ENCODE measurements at places on chromosomes 6 and 20.

- peak; percentile 51 for DNase-seq
Measured at GRCh38 chr6:118283766-118284165, 264.3 kb upstream of the PLN start.

DNA sequence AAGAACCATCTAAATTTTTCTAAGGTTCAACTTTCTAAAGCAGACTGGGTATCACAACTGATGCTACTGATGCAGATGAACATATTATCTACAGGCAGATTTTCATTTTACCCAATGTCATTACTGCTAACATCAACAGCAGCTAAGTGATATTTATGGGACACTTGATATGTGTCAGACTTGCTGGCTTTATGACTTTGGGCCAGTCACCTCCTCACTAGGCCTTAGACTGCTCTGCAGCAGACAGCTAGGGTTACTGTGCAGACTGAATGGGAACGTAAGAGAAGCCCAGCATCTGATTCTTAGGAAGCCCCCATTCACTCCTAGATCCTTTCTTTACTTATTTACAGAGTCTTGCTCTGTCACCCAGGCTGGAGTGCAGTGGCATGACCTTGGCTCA, 66.2 kb downstream of the MYH7B start:
- no peak for DNase-seq

DNA sequence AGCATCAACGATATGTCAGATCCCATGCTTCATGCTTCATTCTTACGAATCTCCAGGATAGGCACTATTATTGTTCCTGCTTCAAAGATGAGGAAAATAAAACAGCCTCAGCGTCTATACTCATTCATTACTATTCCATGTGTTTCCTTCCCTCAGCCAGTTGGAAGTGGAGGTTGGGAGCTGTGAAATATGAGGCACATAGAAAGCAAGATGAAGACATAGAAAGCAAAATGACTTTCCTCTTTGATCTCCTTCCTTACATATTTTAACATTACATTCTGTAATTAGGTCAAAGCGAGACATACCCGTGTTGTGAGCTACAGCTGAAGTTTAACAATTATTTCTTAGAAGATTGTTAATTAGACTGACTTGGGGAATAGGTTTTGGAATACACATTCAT, 125.4 kb downstream of the FYN start:
- DNase-seq: no peak

- no peak for DNase-seq
Measured at GRCh38 chr6:165562421-165563090, 100.5 kb downstream of the PDE10A start.

GRCh38 chr20:14491436-14491835, 154.0 kb upstream of the FLRT3 start:
- DNase-seq: no peak

- DNase-seq: no peak
Measured at GRCh38 chr20:24776755-24777271, 172.3 kb upstream of the CST7 start.

DNA sequence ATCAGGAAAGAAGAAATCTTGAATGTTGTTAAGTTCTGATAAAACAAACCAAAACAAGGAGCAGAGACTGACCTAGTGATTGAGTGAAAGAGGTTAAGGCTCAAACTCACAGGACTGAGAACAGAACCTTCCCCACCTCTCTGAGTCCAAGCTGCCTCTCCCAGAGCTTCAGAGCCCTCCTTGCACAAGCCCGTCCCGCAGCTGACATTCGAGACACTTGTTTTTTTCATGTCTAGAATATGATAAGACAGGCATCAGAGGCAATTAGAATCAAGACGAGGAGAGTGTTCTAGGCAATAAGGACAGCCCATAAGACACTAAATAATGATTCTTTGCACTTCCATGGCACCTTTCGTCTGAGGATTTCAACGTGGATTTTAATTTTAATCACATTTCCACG, 140.6 kb downstream of the PXDC1 start:
- DNase-seq: no peak

GRCh38 chr20:51738877-51739447, 29.2 kb downstream of the ATP9A start:
- peak; percentile 47 for DNase-seq

DNA sequence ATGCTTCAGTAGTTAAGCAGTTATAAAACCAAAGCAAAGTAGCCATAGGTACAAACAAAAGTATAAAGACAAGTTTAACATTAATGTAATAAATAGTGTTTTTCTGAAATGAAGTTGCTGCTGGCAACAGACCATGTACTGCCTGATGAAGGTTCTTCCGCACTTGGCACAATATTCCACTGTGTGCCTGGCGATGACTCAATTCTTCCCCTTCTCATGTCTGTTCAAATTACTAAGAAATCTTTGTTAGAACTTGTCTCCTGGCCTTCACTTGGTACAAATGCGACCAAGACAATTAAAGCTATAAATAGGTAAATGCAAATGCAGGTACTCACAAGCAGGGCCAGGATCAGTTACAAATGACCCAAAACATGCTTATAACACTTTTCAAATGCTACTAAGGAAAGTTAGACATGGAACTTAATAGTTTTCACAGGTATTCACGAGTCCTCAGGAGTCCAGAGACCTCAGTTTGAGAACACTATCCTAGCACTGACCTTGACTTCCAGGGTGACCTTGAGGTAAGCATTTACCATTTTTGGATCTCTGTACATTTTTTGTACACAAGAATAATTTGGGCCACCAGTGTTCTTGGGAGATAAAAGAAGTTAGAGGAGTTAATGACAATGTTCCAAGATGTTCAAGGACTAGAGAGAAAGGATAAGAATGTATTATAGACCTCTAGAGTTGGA, 8.1 kb upstream of the DDR1 start:
- DNase-seq: peak; percentile 98

DNA sequence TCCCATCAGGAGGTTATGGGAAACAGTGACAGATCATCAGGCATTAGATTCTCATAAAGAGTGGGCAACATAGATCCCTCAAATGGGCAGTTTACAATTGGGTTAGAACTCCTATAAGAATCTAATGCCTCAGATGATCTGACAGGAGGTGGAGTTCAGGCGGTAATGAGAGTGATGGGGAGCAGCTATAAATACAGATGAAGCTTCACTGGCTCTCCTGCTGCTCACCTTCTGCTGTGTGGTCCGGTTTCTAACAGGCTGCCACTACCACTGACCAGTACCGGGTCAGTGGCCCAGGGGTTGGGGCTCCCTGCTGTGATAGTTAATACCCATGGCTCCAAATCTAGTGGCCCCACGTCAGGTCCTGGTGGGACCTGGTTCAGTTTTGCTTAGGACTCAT, 135.7 kb downstream of the OR2B2 start:
- DNase-seq: no peak

- DNase-seq: no peak
Measured at GRCh38 chr6:37800703-37801604, 18.6 kb upstream of the ZFAND3 start.

GRCh38 chr20:17391127-17391771, 139.9 kb downstream of the BFSP1 start:
- no peak for DNase-seq

DNA sequence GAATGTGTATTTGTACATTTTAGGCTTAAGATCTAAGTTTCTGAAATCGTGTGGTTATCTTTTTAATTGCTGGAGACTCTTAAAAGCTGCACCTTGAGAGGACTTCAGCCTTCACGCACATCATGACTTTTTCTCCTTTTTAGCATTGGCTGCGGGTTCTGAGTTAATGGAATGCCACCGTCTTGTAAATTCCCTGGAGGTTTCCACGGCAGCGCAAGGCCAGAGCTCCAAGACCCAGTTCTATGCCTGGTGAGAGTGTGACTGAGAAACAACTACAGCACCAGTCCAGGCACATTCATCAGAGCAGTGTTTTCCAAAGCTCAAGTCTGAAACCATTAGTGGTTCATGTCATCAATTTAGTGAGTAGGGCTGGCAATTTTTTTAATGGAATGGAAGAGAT, 23.0 kb downstream of the PRR18 start:
- DNase-seq: no peak

DNA sequence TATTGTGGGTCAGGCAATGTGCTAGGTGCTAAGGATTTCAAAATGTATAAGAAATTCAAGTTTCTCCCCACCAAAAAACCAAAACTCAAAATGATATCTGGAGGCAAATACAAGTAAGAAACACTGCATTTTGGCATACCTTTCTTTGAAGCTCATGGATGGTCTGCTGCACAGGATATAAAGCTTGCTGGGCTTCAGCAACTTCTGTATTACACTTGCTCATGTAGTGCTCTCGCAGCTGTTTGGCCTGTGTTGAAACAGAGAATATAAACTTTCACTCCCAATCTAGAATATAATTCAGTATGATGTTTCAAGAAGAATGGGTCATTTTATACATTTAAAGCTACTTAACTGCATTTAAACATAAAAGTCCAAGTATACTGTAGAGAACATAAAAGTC, 39.6 kb downstream of the SHPRH start:
- DNase-seq: no peak

DNA sequence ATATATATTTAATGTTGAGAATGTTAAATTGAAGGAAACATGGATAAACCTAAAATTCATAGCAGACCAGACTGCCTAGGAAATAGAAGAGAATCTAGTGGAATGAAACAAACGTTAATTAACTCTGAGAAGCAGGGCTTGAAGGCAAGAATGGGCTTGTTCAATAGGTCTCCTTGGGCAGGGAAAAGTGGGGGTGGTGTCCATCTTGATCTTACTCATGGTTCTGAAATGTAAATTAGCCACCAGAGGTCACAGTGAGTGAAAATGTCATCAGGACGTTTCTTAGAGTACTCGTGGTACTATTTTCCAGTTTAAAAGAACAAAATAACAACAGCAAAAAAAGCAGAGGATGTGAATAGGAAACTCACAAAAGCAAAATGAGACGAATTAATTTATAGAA, 66.8 kb upstream of the BTBD3 start:
- peak; percentile 93 for DNase-seq

DNA sequence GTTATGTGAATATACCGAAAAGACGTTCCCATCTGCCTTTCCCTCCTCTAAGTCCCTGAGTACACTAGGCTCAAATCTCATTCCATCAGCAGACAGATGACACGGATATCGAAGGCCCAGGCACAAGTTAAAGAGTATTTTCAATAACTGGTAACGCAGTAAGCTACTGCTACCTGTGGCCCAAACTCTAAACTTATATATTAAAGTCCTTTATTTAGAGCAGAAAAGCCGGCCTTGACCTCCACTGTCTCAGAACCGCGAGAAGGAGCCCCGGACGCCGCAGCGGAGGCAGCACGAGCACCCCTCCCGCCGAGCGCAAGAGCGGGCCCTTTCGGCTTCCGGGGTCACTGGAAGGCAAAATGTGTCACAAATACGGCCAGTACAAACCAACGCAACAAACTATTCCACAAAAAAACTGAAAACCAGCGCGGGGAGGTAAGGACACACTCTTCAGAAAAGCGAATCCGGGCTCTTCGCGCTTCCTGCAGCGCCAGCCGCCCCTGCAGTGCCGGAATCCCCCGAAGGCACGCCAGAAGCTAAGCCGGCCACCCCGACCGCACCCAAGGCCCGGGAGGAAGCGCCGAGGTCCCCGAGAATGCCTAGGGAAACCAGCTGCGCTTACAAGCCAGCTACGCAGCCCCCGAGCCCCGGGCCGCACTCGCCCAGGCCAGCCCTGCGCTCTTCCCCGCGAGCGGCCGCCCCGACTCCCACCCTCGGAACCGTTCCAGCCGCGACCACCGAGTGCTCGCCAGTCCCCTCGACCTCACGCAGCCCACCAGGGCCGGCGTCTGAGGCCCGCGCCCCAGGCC, 681 bp downstream of the DIDO1 start:
- DNase-seq: no peak

GRCh38 chr6:69216127-69216526, 580.7 kb downstream of the LMBRD1 start:
- no peak for DNase-seq

DNA sequence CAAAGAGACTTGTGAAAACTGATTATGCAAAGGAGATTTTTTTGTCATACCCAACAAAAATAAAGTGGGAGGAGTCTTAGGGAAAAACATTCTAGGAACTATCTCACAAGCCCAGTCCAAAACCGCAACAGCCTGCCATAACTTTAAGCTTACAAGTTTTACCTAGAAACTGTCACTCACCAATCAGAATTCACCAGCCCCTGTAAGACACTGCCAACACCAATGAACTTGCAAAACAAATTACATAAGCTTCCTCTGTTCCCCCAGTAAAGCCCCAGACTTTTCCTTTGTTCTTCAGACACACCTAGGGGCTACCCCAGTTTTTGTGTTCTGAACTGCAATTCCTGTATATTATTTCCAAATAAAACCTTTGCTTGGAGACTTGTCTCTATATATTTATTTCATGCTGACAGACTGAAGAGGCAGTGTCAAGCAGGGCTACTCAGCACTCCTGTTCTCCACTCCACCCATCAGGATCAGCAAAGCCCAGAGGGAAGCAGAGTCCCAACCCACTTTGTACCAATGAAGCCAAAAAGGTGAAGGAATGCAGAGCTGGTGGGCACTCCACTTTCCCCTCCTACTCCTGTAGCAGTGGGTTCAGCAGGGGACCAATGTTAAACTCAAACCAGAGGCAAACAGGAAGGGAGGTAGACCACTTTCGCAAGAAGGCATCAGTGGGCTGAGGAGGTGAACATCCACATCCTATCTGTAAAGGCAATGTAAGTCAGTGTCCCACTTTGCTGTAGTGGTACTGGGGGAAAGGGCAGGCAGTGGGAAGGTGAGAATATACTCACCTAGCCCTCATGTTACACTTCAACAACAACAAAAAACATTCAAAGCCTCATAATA, 142.5 kb upstream of the RUNX2 start:
- DNase-seq: no peak

- peak; percentile 13 for DNase-seq
Measured at GRCh38 chr6:8535519-8535918, 100.2 kb upstream of the SLC35B3 start.

DNA sequence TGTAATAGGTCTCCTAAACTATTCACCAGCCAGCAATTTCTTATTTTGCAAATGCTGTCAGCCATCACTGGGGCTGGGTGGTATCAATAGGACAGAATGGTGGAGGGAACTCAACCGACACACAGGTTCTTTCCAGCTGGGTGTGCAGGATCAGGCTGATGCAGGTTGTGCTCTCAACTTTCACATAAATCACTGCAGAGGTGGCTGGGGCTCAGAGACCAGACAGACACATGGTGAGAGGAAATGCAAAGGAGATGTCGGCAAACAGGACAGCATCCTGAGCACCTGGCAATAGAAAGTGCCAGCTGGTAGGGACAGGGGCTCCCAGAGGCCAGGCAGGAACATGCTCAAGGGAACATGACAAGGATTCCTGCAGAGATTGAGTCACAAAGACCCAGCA, 254.9 kb downstream of the SOD2 start:
- DNase-seq: no peak

DNA sequence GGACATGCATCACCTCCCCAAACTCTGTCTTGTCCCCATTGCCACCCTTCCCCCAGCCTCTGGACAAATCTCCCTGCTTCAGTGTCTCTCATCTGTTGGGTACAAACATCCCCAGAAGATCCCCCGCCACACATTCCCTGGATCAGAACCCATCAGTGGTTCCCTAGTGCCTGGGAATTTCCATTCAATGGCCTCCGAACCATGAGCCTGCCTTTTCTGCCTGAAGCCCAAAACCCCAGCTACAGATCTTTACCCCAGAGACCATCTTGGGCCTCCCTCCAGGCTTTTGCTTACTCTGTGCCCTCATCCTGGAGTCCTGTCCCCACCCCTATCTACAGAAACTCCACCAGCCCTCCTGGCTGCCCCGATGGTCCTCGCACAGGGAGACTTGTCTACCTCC, 78.1 kb downstream of the CDH26 start:
- no peak for DNase-seq

Data from bronchial epithelial cell (primary cell).